ENCODE measurements at places on chromosomes 4 and X.

GRCh38 chr4:41108481-41108880 is 105.9 kb downstream of the APBB2 start:
- no peak for DNase-seq

- no peak for DNase-seq
Observed at GRCh38 chrX:86946569-86946968, 571.0 kb upstream of the KLHL4 start.

DNA sequence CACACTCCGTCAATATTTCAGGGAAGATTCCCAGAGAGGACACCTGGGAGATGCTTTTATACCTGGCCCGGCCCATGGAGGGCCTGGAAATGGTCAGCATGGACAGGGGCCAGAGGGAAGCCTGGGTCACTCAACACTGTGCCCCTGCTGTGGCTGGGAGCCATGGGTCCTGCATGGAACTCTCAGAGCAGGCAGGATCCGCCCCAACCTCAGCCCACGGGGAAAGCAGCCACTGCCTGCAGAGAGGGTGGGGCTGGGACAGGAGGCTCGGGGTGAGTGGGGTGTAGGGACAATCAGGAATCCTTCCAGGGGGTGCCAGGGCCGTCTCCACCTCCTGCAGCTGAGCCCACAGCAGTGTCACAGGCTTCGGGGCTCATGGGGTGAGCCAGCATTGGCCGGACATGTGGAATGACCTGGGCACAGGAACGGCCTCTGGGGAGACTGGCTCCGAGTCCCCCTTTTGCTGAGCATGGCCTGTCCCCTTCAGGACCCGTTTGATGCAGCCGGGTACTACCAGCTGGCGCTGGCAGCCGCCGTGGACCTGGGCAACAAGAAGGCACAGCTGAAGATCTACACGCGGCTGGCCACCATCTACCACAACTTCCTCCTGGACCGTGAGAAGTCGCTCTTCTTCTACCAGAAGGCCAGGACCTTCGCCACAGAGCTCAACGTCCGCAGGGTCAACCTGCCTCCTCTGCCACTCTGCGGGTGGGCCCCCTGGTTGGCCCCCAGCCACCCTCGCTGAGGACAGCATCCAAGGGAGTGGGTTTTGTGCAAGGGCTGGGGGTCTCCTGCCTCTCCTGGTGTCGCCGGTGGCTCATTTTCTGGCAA is 29.1 kb upstream of the HTRA3 start:
- DNase-seq, result no peak

GRCh38 chr4:166506051-166506450 is 633.0 kb downstream of the TLL1 start:
- peak; percentile 9 for DNase-seq

DNA sequence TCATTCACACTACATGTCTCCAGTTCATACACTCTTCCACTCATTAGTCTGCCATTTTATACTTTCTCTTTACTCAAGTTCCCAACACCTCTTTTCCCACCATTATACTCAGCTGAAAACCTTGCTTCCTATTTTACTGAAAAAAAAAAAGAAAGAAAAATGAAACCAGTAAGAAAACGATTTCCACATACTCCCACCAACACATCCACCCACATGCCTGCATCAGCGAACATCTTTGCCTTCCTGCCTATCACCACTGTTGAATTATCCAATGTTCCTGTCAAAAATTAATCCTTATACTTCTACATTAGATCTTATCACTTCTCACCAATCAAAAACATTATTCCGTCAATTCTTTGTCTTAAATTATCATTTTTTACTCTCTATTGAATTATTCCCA is 188.1 kb upstream of the FAM241A start:
- DNase-seq, result no peak

DNA sequence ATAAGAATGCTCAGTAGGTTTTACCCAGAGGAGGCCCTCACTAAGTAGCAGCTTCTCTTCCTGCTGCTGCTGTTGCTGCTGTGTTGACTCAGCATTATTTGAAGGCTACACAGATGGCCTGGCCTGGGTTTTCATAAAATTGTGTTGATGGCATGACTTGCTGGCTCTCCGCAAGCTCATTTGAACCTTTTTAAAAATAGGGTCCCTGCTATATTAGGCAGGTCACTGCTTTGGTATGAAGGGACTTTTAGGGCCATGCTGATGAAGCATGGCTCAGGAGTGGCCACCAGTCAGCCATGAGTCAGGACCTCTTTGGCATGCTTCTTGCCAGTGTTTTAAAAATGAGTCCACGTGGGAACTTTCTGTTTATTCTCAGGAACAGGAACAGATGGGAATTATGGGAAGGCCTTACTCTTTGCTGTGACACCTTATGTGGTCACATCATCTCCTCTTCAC is 128.7 kb downstream of the MID1IP1 start:
- no peak for DNase-seq
